ENCODE measurements at places on chromosomes 11 and 22.

DNA sequence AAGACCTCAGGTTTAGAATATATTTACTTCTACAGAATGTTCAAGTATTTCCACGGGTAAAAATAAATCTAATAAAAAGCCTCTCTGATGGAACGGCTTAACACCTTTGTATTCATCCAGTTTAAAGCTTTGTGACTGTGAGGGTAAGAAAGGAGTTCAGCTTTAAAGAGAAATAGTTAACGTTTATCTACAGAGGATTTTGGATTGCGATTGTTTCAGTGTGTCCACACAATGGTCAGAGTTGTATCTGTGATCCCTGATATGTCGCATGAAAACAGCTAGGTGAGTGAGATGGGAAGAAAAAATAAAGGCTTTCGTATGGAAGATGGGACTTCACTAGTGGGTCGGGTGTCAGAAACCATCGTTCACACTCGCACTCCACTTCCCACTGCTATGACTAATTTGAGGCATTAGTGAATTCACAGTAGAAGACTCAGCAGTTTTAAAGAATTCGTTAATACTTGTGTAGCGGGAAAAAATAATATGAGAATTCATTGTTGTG, 1.6 kb downstream of the APLP2 start:
- DNase-seq, result no peak

GRCh38 chr11:45857961-45858474, 10.7 kb downstream of the CRY2 start:
- no peak for DNase-seq

- DNase-seq, result no peak
Measured at GRCh38 chr22:45717789-45718188, 46.2 kb downstream of the ATXN10 start.

GRCh38 chr22:17779286-17780115, 5.2 kb upstream of the BID start:
- peak; percentile 72 for DNase-seq

DNA sequence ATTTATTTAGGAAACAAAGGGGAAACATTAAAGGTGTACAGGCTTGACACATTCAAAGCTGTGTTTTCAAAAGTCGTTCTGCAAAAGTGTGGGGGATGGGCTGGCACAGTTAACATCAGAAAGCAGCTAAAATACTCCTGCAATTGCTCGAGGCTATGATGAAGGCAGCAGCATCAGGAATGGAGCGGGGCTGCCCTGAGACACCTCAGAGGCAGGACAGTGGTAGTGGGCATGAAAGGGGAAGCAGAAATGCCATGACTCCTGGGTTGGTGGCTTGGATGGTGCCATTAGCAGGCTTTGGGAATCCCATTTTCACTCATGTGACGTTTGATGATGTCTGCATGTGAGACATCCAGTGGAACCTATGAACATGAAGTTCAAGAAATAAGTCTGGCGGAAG, 646 bp downstream of the NCAPD3 start:
- peak; percentile 15 for DNase-seq

GRCh38 chr22:29799217-29799680, 32.1 kb downstream of the UQCR10 start:
- DNase-seq, result no peak

GRCh38 chr22:35292786-35293185, 6.9 kb upstream of the TOM1 start:
- no peak for DNase-seq

DNA sequence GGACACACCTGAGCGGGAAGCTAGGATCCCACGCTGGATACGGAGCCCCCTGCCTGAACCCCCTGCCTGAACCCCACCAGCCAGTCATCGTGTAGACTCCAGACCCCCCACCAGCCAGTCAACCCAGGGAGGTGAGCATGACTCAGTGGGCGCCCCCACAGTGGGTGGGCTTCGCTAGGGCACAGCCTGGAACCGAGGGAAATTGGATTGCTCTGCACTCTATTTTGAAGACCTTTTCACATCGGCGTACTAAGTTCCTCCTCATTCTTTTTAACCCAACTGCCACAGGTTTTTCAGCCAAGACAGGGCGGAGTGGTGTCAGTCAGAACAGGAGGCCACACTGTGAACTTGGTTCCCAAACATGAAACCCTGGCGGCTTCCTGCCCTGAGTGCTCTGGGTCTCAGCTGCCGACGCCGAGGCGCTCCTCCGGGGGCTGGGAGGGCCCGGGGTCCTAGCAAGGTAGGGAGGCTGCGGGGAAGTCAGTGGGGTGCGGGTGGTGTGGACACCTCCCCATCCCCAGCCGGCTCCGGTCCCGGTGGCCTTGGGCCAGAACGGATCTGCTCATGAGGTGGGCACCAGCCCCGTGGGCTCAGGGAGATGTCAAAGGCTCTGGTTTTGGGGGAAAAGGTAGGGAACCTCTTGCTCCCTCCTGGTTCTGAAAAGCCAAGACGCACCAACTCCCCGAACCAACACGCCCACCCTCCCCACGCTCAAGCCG, 57.0 kb downstream of the BRD1 start:
- DNase-seq, result peak; percentile 25

DNA sequence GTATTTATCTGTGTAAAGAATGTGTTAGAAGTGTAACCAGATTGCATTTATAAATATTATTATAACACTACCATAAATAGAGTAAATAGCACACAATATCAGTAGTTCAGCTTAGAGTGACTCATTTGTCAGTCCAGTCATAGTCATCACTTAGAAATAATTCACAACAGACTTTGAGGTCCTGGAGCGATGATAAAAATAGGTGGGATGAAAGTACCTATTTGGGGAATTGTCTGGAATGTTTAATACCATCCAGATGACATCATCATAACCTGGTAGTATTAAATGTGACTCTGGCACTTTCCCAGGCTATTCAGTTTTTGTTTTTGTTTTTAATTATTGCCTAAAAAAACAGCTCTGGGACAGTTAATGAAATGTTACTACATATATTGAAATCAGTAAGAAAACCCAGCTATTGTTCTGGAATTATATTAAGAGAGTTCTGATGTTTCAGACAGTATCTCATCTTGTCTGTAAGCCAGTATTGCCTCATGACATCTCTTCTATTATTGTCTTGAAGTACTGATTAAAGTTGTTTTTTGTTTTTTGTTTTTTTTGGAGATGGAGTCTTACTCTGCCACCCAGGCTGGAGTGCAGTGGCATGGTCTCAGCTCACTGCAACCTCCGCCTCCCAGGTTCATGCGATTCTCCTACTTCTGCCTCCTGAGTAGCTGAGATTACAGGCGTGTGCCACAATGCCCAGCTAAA, 74.8 kb downstream of the SIK2 start:
- no peak for DNase-seq

DNA sequence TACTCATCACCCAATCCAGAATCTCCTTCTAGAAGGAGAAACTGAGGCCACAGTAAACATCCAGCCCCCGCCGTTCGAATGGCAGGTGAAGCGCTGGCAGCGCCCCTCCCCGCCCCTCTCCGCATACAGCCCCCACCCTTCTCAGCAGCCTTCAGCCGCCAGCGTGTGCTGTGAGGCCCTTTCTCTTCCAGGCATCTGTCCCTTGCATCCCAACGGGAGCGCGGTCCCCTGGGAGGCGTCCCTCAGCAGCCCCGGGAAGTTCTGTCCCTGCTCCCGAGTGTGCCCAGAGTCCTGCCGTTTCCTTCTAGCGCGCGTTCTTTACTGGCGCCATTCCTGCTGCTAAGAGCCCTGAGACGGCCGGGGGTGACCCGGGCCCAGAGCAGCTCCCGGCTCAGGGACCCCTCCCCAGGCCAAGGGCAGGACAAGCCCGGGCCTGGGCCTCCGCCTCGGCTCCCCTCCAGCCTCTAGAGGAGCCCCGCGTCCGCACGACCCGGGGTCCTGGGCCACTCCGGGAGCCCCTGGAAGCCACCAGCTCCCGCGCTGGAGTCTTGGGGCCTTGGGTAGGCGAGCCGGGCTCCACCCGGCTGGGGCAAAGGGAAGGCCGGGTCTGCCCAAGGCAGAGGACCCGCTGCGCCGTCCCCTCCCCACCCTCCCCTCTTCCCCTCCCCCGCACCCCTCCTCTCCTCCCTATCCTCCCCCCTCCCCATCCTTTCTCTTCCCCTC, 450.4 kb downstream of the OPCML start:
- no peak for DNase-seq

GRCh38 chr22:50479721-50480120, 1.6 kb upstream of the ADM2 start:
- DNase-seq, result no peak

GRCh38 chr11:83278351-83278750, 7.8 kb downstream of the CCDC90B start:
- no peak for DNase-seq

DNA sequence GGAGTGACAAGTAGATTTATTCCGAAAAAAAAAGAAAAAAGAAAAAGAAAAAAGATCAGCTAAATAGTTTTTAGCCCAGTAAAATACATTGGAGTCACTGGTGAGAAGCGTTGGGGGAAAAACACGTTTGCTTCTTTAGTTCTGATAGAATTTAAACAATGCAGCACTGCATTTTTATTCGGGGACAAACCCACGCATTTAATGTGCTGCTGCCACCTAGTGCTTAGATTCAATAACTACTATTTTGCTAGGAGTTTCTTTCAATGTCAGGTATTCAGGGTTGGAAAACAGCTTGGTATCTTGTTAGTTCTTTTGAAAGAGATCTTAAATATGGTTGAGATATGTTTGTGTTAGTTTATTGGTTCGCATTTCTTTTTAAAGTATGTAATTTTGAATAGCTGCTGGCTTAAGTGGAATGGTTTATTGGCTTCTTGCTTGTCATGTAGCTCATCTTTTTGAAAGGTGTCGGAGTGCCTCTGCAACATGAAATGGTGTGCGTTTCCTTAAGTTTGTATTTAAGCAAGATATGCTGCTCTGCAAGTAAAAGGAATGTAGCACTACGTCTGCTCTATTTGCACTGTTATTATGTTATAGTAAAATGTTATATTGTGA, 41.9 kb downstream of the SVIP start:
- DNase-seq, result peak; percentile 55

DNA sequence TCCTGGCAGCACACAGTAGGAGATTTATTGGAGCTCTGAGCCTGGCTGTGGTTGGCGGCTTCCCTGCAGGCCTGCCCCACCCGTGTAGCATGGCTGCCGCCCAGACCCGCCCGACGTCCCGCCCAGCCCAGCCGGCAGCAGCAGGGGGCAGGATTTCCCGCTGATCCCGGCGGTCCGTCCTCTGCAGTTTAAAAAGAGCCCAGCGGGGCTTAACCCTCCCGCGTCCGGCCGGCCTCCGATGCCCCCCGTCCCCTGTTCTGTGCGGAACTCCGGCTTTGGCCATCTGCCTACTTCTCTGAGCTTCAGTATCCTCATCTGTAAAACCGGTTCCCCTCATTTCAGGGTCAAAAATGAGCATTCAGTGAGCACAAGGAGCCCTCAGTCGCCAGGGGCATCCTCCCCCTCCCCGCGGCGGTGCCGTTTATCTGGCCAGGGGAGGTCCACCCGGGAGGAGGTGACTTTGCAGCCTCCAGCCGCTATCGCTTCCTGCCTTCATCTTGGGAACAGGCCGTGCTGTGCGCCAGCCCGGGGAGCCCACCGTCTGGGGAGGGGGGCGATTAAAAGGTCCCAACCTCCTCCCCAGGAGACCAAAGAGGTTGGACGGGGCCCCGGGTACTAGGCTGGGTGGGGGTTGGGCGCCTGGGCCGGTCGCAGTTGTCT, at the start of gene GAS2L1:
TSS of gene GAS2L1 (plus strand) at position 476 of the 660 bp plus-strand sequence. CDS start 1,456 bp downstream, outside the sequence.
- peak; percentile 55 for DNase-seq

DNA sequence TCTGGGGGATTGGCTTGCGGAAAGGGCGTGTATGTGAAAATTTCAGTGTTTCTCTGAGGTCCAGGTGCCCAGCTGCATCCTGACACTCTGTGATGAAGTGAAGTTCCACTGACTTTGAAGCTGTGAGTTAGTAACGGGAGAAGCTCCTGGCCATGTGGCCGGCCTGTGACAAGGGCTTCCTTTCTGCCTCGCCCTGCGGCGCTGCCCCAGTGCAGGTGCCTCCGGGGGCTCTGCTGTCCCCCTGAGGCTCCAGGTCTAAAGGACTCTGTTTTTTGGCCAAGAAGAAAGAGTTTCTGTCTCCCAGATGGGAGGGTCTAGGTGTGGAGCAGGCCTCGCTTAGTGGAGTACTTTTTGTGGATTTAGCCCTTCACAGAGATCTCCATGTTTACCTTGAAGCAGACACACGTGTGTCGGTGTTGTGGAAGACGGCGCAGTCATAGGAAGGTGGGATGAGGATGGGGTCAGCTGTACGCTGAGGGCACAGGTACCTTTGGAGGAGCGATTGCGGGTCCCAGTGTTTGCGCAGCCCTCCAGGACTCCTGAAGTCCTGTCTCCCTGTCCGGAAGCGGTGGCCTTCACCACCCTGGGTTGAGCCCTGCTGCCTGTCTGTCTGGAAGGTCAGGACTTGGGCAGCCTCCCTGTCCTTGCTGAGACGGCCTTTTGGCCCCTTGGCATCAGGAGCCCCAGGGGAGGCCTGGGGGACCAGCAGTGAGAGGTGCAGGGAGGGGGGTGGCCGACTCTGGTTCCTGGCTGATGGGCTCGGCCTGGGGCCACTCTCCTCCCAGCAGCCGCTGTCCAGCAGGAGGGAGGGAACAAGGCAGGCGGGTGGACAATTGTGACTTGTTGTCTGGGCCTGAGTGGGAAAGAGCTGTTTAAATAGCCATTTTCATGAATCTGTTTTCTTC, 1249.3 kb downstream of the BRD1 start:
- DNase-seq, result no peak

DNA sequence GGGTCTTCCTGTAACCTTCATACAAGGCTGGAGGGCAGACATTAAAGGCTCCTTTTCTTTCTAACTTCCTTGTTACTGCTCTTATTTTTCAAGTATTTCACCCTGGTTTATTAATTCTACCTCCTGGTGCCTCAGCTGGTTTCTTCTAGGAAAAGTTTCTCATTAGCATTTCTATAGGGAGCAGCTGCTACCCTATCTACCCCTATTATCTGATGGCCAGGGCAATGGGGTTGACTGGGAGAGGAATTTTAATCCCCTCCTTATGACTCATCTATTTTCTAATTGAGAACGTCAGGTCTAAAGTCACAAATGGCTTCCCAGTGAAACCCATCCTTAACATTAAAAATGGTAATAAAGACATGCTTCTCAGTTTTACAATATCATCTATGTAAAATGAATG, 5.0 kb downstream of the MAP6 start:
- no peak for DNase-seq

DNA sequence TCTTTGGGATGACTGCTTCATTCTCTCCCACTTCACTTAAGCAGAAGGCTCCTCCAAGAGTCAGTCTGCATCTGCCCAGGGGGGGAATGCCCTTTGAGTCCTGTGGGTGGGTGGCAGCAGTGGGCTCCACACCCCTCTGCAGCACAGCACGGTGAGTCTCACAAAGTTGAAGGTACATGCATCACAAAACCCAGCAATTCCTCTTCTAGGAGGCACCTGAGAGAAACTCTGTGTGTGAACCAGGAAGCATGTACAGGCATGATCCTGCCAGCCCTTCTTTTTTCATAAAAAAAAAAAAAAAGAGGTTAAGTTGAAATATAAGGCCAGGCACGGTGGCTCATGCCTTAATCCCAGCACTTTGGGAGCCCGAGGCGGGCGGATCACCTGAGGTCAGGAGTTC, 87.2 kb downstream of the MYO18B start:
- DNase-seq, result no peak

DNA sequence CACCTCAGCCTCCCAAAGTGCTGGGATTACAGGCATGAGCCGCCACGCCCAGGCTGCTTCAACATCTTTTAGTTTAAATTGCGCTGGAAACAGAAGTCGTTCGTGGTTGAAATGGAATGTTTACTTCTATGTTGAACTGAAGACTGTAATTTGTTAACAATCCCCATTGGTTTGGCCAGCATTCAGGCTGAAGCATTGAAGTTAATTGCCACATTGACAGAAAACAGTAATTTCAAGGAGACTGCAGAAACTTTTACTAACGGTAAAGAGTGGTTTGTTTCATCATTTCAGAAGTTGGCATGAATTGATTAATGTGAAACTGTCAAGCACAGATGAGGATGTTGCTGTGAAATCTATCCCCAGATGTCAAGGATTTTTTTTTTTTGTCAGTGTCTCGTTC, 14.2 kb downstream of the AP5B1 start:
- peak; percentile 34 for DNase-seq

All from activated CD4-positive, alpha-beta T cell treated with anti-CD3 and anti-CD28 coated beads, Interleukin-2, Interleukin-6, amounts not matched to agents 100 ng/mL and 50 ng/mL, durations not matched to agents 16 hours and 8 hours (primary cell).